Stimulated activated CD8-positive, alpha-beta memory T cell treated with anti-CD3 and anti-CD28 coated beads, Interleukin-2, amount 100 ng/mL, for 1 hour (primary cell): ENCODE measurements at places on chromosomes 2 and 18.

DNA sequence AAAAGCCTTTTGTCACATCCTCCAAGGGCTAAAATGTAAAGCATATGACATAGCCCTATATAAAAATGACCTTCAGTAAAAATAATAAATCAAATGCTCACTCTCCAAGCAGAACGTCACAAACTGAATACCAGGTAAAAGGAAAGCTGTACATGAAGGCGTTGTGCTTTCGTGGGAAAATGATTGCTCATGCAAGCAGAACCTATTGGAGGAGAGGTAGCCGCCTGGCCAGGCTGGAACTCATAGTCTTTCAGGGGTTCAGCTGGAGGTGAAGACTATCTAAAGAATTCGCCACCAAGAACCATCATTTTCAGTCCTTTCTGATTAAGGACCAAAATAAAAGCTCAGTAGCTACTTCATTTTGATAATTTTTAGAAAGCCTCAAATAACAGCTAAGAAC lies 44.7 kb downstream of the ANKRD44 start:
- no peak for DNase-seq

- no peak for DNase-seq
These were observed 50.1 kb downstream of the BOLA3 start for GRCh38 chr2:74097574-74097973.

GRCh38 chr2:238061315-238062202 lies 758 bp downstream of the SCLY start:
- no peak for DNase-seq

GRCh38 chr2:239471011-239471792 lies 70.4 kb upstream of the HDAC4 start:
- DNase-seq: no peak

DNA sequence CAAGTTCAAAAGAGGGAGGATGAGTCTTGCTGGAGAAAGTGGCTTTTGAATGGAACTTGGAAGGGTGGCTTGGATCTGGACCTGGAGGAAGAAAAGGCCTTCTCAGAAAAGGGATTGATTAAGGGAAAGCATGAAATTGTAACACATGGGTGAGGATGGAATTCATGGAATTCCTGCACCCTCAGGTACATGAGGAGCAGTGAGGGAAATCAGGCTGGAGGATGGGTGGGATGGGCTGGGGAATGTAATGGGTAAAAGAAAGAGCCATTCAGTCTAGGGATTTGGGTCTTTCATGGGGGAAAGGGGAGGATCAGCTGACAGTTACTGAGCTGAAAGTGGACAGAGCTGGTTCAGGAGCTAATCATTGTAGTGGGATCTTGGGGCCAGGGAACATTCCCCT lies 51.2 kb upstream of the HAAO start:
- DNase-seq: no peak

DNA sequence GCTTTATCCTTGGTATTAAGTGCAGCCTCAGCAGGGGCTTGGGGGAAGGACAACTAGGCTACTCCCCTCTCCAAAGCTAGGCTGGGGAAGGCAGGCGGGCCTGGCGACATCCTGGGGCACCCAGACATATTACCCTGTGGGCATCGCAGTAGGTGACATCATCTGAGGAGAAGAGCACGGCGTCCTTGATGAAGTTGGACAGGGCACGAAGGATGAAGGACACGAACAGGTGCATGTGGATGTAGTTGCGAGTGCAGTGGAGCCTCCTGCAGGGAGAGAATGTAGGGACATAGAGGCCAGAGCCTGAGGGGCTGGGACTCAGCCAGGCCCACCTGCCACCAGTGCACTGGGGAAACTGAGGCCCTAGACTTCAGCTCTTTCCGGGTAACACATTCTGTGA lies 32.3 kb downstream of the TMEM37 start:
- DNase-seq: no peak

GRCh38 chr2:6231166-6231565 lies 539.0 kb downstream of the SOX11 start:
- DNase-seq: no peak

DNA sequence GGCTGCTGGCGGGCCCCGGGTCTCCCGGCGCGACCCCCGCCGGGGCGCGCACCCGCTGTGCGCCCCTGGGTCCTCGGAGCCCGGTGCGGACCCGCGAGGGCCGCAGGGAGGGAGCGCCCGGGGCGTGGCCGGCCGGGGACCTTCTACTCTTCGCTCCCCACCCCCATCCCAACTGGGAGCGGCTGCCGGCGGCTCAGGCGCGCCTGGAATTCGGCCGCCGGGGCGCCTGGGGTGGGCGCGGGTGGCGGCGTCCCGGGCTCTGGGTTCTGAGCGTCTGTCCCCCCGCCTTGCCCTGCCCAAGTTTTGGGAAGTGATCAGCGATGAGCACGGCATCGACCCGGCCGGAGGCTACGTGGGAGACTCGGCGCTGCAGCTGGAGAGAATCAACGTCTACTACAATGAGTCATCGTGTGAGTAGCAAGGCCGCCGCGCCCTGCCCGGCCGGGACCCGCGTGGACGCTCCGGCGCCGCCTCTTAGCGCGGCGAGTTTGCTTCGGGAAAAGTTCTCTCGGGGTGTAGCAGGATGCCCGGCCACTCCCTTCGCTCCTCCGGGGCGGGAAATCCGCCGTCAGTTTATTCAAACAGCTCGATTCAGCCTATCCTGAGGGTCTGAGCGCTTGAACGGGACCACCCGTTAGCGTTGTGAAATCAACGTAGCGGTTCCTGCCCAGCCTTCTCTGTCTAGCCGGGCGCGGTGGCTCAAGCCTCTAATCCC lies 502 bp downstream of the TUBB6 start:
- DNase-seq: no peak

- DNase-seq: no peak
These were observed 321.1 kb downstream of the SATB2 start for GRCh38 chr2:199136681-199137080.

- DNase-seq: no peak
These were observed 3.0 kb downstream of the COL5A2 start for GRCh38 chr2:189176516-189176915.

GRCh38 chr18:32302806-32303205 lies 113.0 kb downstream of the MEP1B start:
- DNase-seq: no peak

DNA sequence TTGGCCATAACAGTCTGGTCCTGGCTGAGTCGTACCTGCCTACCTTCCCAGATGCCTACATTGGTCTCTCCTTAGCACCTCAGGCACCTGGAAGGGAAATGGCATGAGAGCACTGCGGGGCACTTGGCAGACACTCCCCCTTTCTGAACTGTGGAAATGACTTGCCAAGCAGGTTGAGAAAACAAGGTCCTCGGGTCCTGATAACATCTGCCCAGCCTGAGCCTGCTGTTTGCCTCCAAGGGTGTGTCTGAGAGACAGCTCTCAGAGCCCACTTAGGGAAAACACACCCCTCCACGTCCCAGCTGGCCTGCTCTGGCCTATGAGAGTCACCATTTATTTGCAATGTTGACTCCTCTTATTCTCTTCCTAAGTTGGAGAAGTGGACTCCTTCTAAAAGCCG lies 10.5 kb downstream of the FAM110C start:
- no peak for DNase-seq

- no peak for DNase-seq
These were observed 94.4 kb downstream of the EIPR1 start for GRCh38 chr2:3283206-3283605.

DNA sequence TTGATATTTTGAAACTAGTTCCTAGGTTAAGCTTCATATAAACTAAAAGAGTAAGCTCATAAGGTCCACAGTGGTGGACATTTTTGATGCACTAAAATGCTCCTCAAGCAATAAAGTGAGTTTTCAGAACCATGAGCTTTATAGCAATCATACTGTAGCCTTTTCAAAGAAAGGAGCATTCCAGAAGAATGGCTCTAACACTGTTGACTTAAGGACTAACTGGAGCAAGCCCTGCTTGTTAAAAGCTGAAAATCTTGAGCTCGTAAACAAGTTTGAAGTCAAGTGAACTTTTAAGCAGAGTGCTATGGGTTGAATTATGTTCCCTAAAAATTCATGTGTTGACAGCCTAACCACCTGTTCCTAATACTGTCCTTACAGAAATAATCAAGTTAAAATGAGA lies 38.0 kb downstream of the KYNU start:
- DNase-seq: no peak

GRCh38 chr2:123521854-123522253 lies 503.2 kb upstream of the CNTNAP5 start:
- DNase-seq: no peak
